ENCODE measurements at places on chromosomes 3 and 15.
A peak's percentile ranks its signal among the peaks of the same experiment; 100 is the strongest.

DNA sequence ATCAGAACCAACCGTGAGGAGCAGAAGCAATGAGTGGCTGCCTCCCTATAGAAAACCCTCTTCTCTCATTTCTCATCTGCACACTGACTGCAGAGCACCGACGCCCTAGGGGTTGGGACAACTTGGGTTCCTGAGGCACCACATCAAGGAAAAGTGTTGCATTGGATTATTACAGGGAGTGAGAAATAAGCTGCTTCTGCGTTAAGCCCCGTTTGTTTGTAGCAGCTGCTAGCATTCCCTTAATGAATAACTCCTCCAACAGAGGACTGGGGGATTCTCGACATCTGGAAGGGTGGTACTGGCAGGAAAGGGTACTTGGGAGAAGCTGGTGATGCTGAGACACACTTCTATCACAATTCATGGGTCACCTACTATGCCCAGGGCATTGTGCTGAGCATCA lies 25.3 kb upstream of the AGBL1 start:
- DNase-seq = no peak

DNA sequence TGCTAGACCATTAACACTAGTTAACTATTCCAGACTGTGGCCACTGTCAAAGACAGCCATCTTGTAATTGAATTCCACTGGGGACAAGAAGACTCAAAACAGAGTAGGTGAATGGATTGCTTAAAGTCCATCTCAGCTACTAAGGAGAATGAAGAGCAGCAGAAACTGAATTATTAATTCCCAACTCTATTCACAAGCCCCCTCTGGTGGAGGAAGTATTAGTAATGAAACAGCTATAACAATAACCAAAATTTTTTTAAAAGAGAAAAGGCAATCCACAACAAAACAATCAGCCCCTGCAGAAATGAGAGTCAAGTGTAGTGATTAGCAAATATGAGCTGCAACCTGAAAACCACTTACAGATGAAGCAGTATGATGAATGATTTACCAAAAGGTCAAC lies 302.8 kb downstream of the FHIT start:
- no peak for DNase-seq

DNA sequence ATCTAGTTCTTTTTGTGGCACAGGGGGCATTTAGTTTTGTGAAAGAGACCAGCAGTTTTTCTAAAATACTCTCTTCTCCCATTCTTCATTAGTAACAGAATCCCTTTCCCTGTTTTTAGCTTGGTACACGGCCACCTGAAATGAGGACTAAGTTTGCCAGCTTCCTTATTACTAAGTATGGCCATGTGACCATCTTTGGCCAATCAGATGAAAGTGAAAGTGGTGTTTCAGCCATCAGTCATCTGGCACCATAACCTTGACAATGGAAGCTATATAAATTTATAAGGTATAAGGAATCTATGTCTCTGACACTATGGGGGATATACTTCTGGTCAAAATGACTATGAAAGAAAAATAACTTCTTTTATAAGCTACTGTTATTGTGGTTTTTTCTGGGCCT lies 570.4 kb downstream of the AGBL1 start:
- DNase-seq = peak; percentile 1

GRCh38 chr3:70517124-70517890 lies 204.9 kb upstream of the MDFIC2 start:
- DNase-seq = no peak

GRCh38 chr3:170107941-170108340 lies 70.1 kb downstream of the GPR160 start:
- no peak for DNase-seq

DNA sequence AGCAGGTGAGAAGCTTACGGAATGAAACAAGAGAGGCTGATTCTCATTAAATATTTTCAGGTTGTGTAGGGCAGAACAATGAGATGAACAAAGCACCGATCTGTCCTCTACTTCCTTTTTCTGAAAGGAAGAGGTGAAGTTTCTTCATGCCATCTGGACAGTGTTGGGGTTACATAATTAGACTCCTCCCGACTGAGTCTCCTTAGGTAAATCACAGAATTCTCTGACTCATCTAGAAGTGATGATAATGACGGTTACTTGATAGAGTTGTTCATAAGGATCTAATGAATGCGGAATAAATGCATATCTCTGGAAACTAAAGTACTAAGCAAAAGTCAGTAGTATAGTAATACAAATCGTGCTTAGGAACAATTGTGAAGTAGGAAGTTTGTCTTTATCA lies 21.2 kb downstream of the CRTC3 start:
- DNase-seq = peak; percentile 36
